ENCODE measurements at places on chromosomes 5 and 9.

- DNase-seq: no peak
Measured at GRCh38 chr9:132742821-132743311, 72.6 kb downstream of the GTF3C4 start.

- DNase-seq: no peak
Measured at GRCh38 chr5:40958811-40959210, 49.5 kb downstream of the C7 start.

DNA sequence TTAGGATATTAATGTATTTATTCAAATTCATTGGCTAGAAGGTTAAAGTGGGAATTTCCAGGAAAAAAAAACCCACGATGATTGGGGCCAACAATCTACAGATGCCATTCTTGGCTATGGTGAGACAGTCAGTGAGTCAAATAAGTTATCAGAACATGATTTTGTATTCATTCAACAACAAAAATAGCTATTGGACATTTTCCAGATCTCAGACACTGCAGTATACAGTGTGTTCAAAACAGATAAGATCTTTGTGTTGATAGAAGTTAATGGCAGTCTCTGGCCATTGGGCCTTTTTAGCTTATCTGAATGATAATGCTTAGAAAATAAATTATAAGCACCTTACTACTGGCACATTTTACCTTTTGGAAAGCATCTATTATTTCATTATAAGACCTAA is 547.7 kb downstream of the MAT2B start:
- no peak for DNase-seq

DNA sequence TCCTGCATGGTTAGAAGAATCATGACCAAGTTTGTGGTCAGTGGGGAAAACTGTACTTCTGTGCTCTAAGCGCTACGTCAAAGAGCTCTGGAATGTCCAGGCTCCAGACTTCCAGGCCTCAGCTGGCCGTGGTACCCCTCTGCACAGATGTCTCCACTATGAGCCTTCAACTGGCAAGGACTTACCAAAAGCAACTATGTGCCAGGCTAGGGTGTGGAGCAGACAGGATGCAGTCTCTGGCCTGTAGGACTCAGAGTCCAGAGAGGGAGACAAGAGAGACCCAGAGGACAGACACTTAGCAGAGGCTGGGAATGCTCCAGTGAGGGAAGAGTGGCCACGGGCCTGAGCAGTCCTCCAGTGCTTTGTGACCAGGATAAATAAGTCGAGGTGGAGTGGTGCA is 31.0 kb upstream of the TCF7 start:
- no peak for DNase-seq

DNA sequence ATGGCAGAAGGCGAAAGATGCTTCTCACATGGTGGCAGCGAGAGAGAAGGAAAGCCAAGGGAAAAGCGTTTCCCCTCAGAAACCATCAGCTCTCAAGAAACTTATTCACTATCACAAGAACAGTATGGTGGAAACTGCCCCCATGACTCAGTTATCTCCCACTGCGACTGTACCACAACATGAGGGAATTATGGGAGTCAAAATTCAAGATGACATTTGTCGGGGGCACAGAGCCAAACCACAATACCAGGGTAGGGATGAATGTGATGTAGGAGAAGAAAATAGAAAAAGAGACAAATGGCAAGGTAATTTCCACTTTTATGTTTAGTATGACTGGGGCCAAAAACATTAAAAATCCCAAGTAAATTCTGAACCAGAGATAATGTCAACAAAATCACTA is 216.8 kb downstream of the TRIM36 start:
- DNase-seq: peak; percentile 10

- no peak for DNase-seq
Measured at GRCh38 chr9:124190761-124191160, 67.0 kb upstream of the NEK6 start.

Data from fibroblast of skin of right biceps (primary cell).